Right ventricle myocardium superior (tissue), 1 donor: ENCODE measurements at places on chromosomes 6 and 20. TPM values are rescaled to one million over a fixed set of nuclear protein-coding genes. Genes with fewer than 3 reads are reported as not detected.

The RAET1L gene
- not detected for total RNA-seq

The SYCP2L gene
- 0.75 TPM for total RNA-seq

GRCh38 chr6:161412795-161413194 lies 138.9 kb upstream of the AGPAT4 start:
- DNase-seq: no peak

DNA sequence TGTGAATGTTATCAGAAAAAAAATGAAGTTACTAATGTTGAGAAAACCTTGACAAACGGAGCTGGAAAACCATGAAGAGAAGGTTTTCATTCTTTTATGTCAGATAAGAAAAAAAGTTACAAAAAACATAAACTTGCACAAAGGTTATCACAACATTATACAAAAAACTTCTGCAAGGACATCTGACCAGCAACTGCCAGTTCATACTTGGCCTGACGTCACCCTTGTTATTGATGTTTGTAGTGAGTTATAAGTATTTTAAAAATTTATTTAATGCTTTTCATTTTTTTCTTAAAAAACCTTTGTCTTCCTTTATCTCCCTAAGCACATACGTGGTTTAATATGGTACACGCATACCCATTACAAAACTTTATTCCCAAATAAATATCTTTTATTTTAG lies 16.3 kb downstream of the GSTA3 start:
- no peak for DNase-seq
